ENCODE measurements at places on chromosomes 6 and 20.

DNA sequence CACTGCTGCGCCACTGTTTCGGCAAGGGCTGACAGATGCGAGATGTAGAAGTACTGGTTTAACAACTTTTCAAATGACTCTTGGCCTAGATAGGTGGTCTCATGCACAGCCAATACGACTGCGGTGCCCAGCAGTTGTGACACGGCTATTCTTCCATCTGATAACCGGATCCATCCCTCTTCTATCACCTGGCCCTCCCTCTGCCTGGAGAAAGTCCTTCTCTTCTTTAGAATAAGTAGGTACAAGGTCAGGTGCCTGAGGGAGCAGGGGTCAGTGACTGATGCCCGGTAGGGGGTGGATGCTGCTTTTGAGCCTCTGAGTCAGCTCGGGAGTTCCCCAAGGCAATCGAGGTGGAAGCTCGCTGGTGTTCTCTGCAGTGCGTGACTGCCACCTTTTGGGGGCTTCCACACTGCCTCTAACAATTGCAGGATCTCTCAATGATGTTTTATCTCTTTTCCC, 166.8 kb upstream of the GRIK2 start:
- DNase-seq: peak; percentile 17

GRCh38 chr20:59850018-59850641, 83.3 kb downstream of the SYCP2 start:
- peak; percentile 71 for DNase-seq

GRCh38 chr20:61531553-61532345, 279.7 kb downstream of the CDH4 start:
- peak; percentile 98 for DNase-seq

DNA sequence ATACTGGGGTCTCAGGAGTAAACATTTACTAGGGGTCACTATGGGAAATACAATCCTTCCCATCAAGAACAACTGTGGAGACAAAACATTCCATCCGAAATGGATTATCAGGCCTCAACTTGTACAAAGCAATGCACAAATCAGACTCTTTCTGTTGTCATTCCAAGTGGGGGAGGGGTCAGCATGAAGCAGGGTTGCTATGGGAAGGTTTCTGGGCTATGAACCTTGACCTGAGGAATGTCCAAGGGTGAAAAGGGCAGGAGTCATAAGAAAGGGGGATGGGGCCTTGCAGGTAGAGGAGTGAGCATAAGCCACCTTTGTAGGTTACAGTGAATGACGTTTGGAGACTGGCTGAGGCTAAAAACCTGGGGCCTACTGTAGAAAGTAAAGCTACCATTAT, 3.1 kb downstream of the METTL24 start:
- no peak for DNase-seq

DNA sequence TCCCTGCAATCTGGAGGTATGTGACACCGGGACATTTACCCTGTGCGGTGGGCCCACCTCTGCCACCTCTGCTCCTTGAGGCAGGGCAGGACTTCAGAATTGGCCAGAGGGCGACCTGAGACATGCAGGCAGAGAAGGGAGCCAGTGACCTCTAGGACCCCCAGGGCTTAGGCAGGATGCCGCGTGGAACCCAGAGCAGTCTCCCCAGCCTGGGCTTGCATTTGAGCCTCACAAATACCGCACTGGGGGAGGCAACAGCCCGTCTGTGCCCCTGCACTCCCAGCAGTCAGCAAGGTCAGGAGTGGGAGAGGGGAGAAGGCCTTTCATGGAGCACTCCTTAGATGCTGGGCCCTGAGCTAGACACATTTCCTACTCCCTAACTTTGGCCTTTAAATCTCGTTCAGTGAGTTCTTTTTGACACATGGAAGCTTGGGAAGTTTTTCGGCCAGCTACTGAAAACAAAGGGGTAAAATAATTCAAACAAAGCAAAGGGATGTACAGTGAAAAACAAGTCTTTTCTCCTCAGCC, 41.7 kb downstream of the C20orf203 start:
- DNase-seq: no peak

DNA sequence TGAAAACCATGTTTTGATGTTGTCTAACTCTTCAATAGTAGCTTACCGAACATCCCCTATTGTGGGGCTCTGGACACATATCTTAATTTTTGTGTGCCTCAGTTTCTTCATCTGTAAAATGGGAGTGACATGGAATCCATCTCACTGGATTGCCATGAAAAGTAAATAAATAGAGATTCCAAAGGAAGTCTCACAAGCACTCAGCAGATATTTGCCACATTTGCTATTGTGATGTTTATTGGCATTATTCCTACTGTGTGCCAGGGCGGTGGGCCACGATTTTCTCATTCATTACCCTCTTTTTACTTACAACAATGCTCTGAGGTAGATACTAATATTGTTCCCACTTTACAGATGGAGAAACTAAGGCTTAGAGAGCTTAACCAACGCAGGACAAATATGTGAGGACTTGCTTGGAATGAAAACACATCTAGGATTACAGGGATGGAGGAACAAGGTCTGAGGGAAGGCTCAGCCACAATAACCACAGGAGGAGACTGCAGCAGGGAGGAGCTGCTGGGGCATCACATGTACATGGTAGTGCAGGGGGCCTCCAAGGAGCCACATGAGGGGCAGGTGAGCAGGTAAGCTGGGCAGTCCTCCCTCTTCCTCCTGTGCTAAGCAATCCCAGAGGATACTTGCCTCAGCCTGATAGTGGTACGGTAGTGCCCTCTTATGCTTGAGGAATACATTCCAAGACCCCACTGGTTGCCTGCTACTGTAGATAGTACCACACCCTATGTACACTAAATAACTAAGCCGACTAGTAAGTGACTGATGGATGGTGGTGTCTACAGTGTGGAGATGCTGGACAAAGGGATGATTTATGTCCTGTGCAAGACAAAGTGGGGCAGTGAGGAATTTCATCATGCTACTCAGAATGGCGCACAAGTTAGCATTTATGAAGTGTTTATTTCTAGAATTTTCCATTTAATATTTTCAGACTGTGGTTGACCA, 176.9 kb downstream of the FOXA2 start:
- no peak for DNase-seq

DNA sequence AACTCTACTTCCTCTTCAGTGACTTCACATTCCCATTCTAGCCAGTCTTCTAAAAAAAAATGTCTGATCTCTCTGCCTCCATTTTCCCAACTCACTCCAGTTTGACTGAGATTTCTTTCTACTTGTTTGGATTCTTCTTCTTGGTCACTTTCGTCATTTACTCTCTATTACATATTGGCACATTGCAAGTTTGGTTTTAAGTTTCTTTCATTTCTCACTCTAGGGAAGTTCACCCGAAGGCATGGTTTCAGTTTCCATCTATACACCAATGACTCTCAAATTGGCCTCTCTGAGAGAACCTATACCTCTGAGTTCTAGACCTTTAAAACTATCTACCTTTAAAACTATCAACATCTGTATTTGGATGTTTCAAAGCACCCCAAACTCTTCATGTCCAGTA, 51.3 kb downstream of the CD109 start:
- DNase-seq: no peak

- DNase-seq: no peak
These were observed 288.0 kb downstream of the PHACTR1 start for GRCh38 chr6:13004601-13005000.

DNA sequence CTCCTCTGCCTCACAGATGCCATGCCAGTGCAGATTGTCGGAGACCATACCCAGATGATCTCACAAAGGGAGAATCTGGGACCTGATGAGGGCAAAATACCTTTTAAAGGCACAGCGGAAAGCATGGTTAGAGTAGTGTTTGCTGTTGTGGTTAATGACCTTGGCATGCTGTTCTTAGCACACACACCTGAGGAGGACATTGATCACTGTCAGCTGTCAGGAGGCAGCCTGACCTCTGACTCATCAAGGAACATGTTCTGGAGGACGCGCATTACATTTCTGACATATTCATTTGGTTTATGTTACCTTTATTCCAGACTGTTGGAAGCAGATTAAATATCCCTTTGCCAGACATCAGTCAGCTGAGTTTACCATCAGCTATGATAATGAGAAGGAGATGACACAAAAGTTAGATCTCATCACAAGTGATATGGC, 57.1 kb downstream of the GOPC start:
- DNase-seq: peak; percentile 82

- no peak for DNase-seq
These were observed 72.6 kb upstream of the SCGN start for GRCh38 chr6:25579391-25579883.

- no peak for DNase-seq
These were observed 442.0 kb upstream of the SOX4 start for GRCh38 chr6:21151530-21151929.

DNA sequence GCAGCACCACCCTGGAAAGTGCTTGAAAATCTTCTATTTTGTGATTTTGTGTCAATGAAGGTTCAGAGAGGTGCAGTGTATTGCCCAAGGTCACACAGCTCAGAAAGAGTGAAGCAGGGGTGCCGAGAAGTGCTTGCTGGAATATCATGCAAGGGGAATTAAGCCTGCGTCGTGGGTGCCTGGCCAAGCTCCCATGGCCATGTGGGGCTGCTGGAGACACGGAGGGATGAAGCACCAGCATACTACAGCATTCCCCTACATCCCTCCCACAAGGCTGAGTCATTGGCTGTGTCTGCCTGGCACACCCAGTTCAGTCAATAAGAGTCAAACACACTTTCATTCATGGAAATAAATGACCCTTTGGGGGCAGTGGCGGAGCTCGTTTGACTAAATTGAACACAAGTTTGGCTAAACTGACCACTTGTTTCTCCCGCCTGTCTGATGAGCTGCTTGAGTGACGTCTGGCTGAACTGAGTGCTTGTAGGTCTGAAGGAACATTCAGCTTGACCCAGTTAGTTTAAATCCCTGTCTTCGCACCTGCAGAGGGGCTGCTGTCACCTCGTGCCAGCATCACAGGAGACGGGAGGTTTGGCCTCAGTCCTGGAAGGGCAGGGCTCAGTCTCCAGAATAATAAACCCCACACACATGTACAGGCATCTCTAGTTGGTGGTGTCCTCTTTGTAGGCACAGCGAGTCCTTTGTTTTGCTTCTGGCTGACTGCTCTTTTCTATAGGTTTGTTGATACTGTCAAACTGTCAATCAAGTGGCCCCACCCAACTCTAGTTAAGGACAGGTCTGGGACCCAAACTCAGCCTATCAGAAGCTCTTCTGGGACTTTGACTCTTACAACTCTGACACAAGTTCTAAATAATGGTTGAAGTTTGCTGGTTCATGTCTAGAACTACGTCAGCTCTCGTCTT, 8.4 kb upstream of the TGM2 start:
- DNase-seq: peak; percentile 98

DNA sequence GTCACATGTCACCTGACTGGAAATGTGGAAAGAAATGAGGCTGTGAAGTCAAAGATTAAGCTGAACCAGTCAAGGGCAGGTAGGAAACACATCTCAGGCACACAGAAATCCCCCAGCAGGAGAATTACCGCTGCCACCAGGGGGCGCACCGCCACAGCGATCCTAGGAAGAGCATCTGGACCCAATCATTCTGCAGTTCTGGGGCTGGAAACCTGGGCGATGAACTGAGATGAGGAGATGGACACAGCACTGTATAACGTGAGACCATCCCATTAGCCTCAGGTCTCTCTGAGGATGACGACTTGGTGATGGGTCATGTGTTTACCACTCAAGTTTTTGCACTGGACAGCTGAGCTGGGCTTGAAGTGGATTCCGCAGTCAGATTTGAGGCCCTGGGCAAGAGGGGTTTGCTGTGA, 6.5 kb upstream of the SLC24A3 start:
- DNase-seq: peak; percentile 47

GRCh38 chr6:31572041-31572911, at the start of gene LTA:
Gene LTA, plus strand, starts transcription at chr6:31572289. Its CDS starts 454 bp downstream, at chr6:31572743.
- no peak for DNase-seq

DNA sequence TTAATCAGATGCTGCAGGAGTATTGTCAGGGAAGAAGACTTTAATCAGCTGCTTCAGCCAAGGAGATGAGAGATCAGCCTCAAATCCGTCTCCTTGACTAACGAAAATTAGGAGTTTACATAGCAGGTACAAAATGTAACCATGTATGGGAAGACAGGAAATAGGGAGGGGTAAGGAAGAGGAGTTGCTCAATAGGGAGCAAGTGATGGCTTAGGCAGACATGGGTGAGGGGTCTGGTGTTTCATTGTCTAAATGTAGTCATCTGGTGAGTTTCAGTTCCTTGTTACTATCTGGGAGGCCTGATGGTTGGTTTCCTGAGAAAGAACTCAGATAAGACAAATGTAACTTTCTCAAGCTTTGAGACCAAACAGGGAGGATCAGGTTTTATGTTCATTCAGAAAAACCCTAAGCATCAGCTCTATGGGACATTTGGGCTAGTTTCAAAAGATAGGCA, 217.3 kb upstream of the SULF2 start:
- no peak for DNase-seq

- DNase-seq: no peak
These were observed 16.4 kb upstream of the KIFC1 start for GRCh38 chr6:33375143-33375671.

DNA sequence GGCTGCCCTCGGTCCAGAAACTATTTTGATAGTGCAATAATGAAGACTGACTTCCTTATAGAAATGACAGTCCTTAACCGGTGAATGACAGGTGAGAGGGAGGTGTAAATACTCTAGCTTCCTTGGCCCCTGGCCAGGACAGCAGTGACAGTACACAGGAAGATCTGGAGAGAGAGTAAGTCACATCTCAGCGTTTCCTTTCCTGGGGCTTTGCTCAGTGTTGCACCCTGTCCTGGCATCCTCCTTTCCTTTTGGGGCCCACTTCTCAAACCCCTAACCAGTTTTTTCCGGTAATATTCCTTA, 336.9 kb downstream of the CD83 start:
- no peak for DNase-seq

GRCh38 chr20:39298571-39299506, 336.7 kb downstream of the DHX35 start:
- DNase-seq: no peak

DNA sequence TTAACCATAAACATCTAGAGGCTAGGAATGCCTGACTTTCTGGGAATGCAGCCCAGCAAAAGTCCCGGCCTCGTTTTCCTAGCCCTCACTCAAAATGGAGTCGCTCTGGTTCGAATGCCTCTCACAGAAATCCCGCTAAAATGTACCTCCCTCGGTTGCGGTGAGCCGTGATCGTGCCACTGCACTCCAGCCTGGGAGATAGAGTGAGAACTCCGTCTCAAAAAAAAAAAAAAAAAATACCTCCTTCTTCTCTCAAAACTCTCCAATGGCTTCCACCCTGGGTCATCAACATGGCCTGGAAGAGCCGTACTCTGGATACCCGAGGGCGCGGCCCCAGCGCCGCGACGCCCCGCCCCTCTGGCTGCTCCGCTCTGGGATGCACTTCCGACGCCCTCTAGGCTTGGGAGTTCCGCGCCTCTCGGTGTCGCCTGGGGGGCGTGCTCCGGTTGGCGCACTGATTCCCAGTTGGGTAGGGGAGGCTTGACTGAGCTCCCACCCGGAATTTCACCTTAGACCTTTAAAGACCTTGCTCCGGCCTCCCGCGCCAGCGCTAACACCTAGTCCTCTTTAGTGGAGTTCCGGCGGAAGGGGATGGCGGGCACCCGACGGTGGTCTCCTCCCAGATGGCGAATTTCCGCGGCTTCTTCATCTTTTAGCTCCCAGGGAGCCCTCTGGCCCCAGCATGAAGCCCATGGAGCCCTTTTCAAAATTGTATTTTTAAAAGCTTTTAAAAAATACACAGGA, 12.3 kb downstream of the HMGN4 start:
- DNase-seq: peak; percentile 46
